ENCODE measurements at places on chromosomes 3 and 15.

DNA sequence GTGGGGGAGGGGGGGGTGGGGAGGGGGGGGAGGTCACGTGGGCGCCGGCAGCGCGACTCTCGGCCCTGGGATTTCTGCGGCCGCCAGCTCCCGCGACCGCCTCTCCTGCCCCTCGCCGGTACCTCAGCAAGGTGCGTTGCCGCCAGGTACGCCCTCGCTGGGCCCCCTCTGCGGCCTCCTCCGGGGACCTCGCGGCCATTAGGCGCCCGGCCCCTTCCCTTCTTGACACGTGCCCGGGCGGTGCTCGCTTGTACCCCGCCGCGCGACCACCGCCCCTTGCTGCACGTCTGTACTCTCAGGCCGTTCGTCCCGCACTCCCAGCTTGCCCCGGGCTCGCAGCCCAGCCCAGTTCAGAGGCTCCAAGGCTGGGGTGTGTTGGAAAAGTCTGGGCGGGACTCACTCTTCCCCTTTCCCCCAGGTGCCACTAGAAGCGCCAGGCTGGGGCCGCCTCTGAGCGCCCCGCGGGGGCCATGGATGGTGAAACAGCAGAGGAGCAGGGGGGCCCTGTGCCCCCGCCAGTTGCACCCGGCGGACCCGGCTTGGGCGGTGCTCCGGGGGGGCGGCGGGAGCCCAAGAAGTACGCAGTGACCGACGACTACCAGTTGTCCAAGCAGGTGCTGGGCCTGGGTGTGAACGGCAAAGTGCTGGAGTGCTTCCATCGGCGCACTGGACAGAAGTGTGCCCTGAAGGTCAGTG lies at the start of gene MAPKAPK3:
TSS of gene MAPKAPK3 (plus strand) at position 56 of the 696 bp plus-strand sequence. CDS start at position 471, 415 bp downstream.
- peak; percentile 42 for DNase-seq

DNA sequence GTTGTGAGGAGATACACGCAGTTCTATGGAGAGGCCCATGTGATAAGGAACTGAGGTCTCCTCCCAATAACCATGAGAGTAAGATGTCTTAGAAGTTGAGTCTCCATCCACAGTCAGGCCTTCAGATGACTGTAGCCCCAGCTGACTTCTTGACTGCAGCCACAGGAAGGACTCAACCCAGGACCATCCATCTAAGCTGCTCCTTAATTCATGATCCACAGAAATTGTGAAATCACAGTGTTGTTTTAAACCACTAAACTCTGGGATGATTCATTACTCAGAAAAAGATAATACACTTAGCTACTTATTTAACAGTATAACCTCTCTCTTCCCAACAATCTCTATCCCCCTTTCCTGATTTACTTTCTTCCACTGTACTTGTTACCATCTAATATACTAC lies 173.3 kb downstream of the ALDH1A2 start:
- no peak for DNase-seq

DNA sequence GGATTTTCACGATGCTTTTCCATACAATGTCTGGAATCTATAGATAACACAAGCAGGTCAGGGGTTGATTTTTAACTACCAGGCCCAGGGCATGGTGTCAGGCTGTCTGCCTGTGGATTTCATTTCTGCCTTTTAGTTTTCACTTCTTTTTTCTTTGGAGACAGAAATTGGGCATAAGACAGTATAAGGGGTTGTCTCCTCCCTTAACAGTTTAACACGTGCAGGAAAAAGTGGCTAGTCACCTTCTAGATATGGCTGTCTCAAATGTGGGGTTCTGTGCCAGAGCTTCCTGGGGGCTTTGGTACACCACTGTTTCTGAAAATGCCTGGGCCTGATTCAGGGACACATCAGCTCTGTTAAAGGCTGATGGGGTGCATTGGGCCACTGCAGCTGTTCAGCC lies 7.4 kb upstream of the ZNF589 start:
- no peak for DNase-seq

DNA sequence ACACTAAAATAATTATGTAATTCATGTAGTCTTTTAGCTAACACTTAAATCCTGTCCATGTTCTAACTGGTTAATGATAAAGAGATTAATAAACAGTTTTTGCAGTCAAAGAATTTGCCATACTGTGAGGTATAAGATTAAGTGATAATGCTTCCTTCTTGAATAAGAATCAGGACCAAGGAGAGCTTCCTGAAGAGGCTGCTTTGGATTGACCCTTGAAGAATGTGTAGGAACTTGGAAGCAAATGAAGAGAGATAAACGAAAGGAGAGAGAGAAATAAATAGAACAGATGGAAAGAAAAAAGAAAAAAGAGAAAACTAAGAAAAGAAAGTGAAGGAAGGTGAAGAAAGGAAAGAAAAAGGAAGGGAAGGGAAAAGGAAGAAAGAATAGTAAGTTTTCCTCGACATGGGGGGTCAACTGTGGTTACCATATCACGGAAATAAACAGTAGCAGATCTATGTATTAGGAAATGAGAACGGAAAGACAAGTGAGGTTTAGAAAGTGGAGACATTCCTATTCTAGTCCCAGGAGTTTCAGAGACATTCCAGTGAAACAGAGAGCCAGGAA lies 539.8 kb downstream of the FGF12 start:
- no peak for DNase-seq

- no peak for DNase-seq
Observed at GRCh38 chr3:102038477-102039142, 189.3 kb downstream of the NFKBIZ start.

DNA sequence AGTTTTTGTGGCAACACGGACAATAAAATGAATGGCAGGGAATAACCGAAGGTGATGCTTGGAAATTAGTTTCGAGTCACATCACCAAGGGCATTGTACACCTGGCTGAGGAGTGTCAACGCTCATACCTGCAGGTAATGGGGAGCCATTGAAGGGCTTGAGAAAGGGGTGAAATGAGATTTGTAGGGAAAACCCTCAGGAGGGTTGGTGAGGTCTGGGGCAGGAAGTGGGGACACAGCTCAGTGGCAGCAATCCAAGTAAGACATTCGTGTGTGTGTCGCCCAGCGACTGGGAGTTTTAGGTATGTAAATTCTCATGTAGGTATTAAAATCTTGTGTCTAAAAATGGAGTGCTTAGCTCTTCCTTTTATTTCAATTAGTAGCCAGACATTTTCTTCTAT lies 14.3 kb downstream of the PARP14 start:
- DNase-seq, result no peak

DNA sequence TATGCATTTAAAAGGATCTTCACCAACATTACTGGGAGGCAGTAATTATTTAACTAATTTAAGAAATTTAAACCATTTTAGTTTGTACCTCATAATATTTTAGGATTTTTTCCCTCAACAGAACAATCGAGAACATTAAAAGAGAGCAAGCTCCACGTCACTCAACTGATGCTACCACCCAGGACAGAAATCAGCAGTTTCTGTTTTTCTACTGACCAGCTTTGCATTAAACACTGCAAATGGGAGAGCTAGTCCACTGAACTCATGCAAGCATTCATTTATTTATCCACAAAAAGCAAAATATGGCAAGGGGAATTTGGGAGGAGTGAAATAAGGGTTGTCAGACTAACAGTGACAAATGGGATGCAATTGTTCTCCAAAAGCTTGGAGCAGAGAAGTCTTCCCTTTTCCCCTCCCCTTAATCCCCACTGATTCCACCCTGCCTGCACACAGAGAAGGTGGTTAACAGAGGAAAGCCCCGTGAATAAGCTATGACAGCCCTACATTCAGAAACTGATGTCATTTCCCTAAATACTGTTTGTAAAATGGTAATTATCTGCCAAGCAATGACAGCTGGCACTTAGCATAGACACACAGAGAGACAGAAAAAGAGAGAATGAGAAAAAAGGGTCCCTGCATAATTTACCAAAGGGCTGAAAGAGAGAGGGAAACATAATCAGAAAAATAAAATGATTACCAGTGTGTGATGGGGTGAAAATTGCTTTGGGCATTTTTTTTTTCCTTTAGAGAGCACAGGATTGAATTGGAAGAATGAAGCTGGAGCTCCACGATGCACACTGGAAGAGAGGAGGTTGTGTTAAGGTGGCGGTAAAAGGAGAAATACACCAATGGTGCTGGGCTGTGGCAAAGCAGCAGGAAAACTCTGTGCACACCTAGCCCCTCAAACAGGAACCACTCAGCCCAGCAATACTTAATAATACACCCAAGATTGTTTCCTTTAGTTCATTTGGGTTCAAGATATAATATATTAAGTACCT lies 777.4 kb downstream of the TUSC7 start:
- no peak for DNase-seq

DNA sequence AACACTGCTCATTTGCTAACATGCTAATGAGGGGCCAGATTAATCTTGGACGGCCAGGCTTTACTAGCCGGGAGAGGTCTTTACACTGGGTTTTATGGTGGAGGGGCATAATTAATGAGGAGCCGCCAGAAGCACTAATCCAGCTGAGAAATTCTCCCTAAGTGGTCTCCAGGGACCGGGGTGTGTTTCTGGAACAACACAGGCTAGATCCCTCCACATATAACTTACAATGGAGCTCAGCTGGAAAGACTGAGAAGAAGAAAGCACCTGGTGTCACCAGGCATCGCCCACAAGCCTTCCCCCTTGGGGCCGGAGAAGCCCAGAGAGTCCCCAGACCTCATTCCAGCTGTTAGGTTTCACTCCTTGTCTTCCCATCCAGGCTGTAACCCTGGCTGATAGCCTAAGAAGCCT lies 127.5 kb downstream of the MEGF11 start:
- no peak for DNase-seq

- DNase-seq, result no peak
Observed at GRCh38 chr3:98732286-98733052, 30.7 kb upstream of the ST3GAL6 start.

- no peak for DNase-seq
Observed at GRCh38 chr3:117479095-117479494, 769.5 kb downstream of the TUSC7 start.

- no peak for DNase-seq
Observed at GRCh38 chr15:49688135-49688790, 67.4 kb downstream of the DTWD1 start.

DNA sequence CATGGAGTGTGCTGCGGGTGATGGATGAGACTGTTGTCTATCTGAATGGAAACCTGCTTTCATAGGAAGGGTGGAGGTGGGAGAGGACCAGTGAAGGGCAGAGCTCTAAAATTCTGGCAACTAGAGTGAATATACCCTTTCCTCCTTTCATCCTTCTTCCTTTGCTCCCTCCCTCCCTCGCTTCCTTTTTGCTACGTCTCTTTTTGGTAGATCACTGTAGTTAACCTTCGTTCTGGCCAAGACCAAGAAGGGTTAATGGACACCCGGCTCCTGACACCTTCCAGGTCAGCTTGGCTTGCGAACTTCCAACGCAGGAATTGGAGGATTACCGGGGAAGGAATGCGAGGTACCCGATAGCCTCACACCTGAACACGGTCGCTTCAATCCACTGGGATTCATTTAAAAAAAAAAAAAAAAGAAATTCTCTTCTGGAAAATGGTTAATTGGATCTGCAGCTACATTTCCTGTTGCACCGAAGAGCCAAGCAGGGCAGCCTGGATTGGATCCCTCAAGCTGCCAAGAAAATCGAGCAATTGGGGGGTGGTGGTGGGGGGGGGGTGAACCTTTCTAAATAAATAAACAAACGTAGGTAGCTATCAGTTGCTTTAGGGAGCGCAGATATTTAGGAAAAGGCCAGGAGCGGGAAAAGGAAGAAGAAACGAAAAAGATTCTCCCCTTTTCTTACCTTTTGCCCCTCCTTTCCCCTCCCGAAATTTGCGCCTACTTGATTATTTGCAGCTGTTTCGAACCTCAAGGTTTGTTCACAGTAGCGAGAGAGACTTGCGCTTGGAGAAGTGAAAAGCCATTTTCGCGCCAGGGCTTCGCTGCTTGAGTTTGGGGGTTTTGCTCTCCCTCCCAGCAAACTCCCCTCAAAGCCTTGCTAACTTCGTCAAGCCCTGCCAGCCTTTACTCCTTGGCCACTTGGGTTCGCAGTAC lies 9.5 kb upstream of the NR2F2 start:
- no peak for DNase-seq

- DNase-seq, result no peak
Observed at GRCh38 chr3:80190051-80190450, 422.3 kb upstream of the ROBO1 start.

- no peak for DNase-seq
Observed at GRCh38 chr15:48645558-48646330, at the start of gene FBN1. Gene FBN1 (minus strand): TSS chr15:48645709. CDS start chr15:48644769, 940 bp downstream.

- DNase-seq, result no peak
Observed at GRCh38 chr3:46127503-46127902, 80.6 kb downstream of the CCR1 start.

DNA sequence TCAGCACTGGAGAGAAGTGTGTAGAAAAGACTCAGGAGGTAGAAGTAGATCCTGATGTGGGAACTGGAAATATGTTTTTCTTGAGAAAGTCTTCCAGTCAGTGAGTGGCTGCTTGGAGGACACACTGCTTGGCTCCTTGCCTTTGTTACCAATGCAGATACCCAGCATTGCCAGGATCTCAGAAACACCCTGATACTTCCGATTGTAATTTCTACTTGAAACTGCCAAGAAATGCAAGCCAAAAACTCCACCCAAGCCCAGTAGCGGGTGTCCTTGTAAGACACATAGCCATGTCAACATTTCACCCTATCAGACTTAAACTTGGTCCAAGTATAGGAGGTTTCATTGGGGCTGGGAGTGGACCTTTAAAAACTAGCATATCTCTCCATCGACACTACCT lies 141.8 kb downstream of the ALDH1A2 start:
- no peak for DNase-seq

- DNase-seq, result no peak
Observed at GRCh38 chr15:58501636-58502188, 69.9 kb downstream of the LIPC start.

- peak; percentile 39 for DNase-seq
Observed at GRCh38 chr15:89171136-89172072, 50.0 kb downstream of the RLBP1 start.

- DNase-seq, result no peak
Observed at GRCh38 chr15:35281515-35281914, 196.4 kb upstream of the NANOGP8 start.

GRCh38 chr15:68572921-68573320 lies 5.9 kb upstream of the CORO2B start:
- no peak for DNase-seq

DNA sequence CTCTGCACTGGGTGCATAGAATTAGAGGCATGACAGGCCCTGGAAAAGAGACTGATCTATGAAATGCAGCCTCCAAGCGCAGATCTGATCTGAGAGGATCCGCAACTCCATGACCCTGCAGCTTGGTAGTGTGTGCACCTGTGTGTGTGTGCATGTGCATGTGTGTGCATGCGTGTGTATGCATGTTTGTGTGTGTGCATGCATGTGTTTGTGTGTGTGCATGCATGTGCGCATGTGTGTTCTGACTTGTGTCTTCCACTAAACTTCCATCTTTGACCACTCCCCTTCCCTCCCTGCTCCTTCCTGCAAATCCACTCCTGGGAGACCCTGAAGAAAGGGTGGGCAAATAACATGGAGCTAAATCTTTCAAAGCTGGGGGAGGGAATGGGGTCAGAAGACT lies 256.9 kb downstream of the PLCL2 start:
- DNase-seq, result no peak

GRCh38 chr3:119279101-119279554 lies 15.1 kb upstream of the ARHGAP31 start:
- no peak for DNase-seq

DNA sequence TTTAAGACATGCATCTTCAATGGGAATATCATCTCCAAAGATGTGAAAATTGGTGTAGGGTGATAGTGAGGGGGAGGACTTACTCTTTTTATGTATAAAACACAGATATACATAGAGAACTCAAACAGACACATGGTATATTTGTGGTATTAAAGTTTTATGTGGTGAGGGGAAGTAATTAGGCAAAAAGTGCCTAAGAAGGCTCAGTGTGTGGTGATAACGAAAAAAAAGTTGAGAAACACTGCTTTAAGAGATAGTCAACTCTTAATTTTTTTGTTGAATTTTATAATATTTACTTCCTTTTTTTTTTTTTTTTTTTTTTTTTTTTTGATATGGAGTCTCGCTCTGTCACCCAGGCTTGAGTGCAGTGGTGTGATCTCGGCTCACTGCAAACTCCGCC lies 174.2 kb upstream of the FRMD4B start:
- DNase-seq, result no peak

- no peak for DNase-seq
Observed at GRCh38 chr3:44995142-44995770, 19.2 kb downstream of the EXOSC7 start.

Data from CD4-positive, alpha-beta T cell treated with Interleukin-10 for 1 hour (primary cell).